CD4-positive, alpha-beta memory T cell (primary cell): ENCODE measurements at places on chromosomes 4 and X. TPM values are rescaled to one million over a fixed set of nuclear protein-coding genes. Genes with fewer than 3 reads are reported as not detected.

- no peak overlapping the region for H3K27ac ChIP-seq
- no peaks in the 10 kb centered on the region for H3K4me1 ChIP-seq
- H3K4me3 ChIP-seq: no peak overlapping the region
- no peaks in the 10 kb centered on the region for H3K36me3 ChIP-seq
These were observed 105.2 kb upstream of the GATB start for GRCh38 chr4:151865744-151866591.

DNA sequence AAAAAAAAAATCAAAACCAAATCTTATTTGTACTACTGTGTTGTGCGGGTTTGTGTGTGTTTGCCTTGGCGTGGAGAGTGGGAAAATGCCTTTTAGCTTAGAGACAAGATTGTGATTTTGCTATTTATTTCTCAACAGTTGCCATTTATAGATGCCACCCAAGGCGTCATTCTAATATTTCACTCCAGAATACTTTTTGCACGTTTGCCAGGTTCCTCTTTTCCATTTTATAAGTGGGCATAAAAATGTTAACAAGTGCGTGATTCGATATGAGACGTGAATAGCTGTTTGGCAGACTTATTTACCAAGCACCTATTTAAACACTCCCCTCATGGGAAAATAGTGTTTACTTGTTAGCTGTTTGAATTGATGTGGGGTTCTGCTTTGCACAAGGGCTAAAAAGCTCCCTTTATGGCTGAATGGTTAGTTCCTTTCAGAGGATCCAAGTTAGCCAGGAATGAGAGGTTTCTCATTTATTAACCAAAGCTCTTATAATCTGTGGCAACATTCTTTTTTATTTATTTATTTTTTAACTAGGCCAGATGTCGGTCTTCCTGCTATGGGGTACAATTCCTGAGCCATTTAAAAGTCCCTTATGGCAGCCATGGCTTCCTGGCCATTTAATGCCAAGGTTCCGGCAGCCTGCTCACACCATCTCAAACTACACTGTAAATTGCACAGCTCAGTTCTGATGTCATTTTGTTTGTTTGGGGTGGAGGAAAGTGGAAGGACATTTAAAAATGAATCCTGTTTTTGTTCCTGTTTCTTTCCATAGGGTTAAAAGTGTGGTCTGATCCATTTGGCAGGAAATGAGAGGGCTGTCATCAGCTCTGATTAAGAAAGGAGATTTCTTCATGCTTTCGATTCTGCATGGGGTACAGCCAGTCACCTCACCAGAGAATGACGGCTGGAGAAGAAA lies 14.6 kb downstream of the SMIM20 start:
- H3K27ac ChIP-seq: no peak overlapping the region
- H3K27me3 ChIP-seq: no peaks in the 10 kb centered on the region
- H3K36me3 ChIP-seq: no peaks in the 10 kb centered on the region
- H3K4me1 ChIP-seq: peaks cover 5% of the 10 kb centered on the region
- H3K4me3 ChIP-seq: no peak overlapping the region

GRCh38 chr4:141957416-141957815 lies 321.0 kb downstream of the IL15 start:
- H3K27ac ChIP-seq: no peak overlapping the region
- no peak overlapping the region for H3K4me3 ChIP-seq
- H3K4me1 ChIP-seq: no peaks in the 10 kb centered on the region
- no peaks in the 10 kb centered on the region for H3K36me3 ChIP-seq
- H3K27me3 ChIP-seq: no peaks in the 10 kb centered on the region

EGF gene
- total RNA-seq: not detected

- peaks cover 5% of the 10 kb centered on the region for H3K4me1 ChIP-seq
- DNase-seq: no peak
- H3K27me3 ChIP-seq: no peaks in the 10 kb centered on the region
These were observed 44.6 kb downstream of the EIF2S3 start for GRCh38 chrX:24099394-24099793.

GRCh38 chrX:5733501-5733900 lies 495.2 kb downstream of the NLGN4X start:
- no peaks in the 10 kb centered on the region for H3K36me3 ChIP-seq
- no peak for DNase-seq
- no peaks in the 10 kb centered on the region for H3K4me1 ChIP-seq
- H3K4me3 ChIP-seq: no peak overlapping the region

DNA sequence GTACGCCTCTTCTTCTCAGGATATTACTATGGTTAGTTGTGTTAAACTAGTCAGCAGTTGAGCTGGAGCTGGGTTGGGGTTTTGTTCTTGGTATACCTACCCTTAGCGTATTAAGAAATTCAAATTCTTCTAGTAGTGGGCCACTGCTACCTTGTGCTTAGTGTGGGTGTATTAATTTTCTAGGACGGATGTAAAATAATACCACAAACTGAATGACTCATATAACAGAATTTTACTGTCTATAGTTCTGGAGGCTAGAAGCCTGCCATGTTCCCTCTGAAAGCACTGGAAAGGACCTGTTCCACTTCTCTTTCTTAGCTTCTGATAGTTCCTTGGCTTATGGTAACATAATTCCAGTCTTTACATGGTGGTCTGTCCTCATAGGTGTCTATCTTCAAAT lies 1274.7 kb downstream of the ADGRL3 start:
- DNase-seq: no peak
- no peaks in the 10 kb centered on the region for H3K27me3 ChIP-seq
- no peak overlapping the region for H3K4me3 ChIP-seq
- H3K27ac ChIP-seq: no peak overlapping the region
- H3K36me3 ChIP-seq: no peaks in the 10 kb centered on the region
- no peaks in the 10 kb centered on the region for H3K4me1 ChIP-seq

GRCh38 chr4:38560768-38561558 lies 103.0 kb upstream of the KLF3 start:
- DNase-seq: peak; percentile 18
- H3K27me3 ChIP-seq: no peaks in the 10 kb centered on the region
- H3K4me1 ChIP-seq: peaks cover 10% of the 10 kb centered on the region
- no peak overlapping the region for H3K4me3 ChIP-seq
- H3K27ac ChIP-seq: no peak overlapping the region

MAGEB17 gene
- total RNA-seq: not detected

DNA sequence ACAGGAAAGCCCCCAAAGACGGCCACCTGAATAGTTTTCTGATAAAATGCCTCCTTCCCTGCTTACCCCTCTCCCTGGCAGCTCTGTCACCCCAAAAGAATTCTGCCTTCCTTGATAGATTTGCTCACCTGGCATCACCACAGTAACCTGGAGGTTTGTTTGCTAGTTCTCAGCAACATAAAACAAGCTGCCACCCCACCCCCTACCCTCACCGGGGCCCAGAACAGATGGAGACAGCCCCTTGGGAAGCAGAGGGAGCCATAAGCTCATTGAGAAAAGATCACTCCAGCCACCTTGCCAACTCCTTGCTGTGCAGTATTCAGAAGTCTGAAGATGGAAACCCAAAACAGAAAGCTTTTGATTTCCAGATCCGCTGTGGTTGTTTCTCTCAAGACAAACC lies 108.6 kb downstream of the DHX15 start:
- no peaks in the 10 kb centered on the region for H3K36me3 ChIP-seq
- DNase-seq: no peak
- H3K27ac ChIP-seq: no peak overlapping the region
- H3K27me3 ChIP-seq: no peaks in the 10 kb centered on the region

USP17L15 gene
- total RNA-seq: not detected

ENOX2 gene
- total RNA-seq: 13.7 TPM

GRCh38 chrX:109350551-109350950 lies 131.3 kb downstream of the GUCY2F start:
- no peaks in the 10 kb centered on the region for H3K36me3 ChIP-seq
- no peak overlapping the region for H3K27ac ChIP-seq
- no peak for DNase-seq
- no peaks in the 10 kb centered on the region for H3K27me3 ChIP-seq

DNA sequence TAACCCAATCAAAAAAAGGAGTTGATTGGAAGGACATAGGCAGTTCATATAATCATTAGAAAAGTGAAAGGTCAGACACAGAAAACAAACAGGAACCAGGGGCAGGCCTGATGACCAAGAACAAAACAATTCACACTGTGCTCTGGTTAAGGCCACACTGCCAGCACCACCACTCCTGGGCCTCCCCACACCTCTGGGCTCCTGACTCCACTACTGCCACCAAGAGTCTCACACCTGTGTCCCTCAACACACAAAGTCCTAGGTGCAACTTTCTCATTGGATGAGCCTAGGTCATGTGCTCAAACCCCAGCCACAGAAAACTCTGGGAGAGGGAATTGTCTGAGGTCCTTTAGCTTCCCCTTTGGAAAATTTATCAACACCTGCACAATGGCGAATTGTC lies 11.1 kb upstream of the FAM9C start:
- no peaks in the 10 kb centered on the region for H3K36me3 ChIP-seq
- H3K27ac ChIP-seq: no peak overlapping the region
- no peak for DNase-seq
- no peaks in the 10 kb centered on the region for H3K27me3 ChIP-seq

DNA sequence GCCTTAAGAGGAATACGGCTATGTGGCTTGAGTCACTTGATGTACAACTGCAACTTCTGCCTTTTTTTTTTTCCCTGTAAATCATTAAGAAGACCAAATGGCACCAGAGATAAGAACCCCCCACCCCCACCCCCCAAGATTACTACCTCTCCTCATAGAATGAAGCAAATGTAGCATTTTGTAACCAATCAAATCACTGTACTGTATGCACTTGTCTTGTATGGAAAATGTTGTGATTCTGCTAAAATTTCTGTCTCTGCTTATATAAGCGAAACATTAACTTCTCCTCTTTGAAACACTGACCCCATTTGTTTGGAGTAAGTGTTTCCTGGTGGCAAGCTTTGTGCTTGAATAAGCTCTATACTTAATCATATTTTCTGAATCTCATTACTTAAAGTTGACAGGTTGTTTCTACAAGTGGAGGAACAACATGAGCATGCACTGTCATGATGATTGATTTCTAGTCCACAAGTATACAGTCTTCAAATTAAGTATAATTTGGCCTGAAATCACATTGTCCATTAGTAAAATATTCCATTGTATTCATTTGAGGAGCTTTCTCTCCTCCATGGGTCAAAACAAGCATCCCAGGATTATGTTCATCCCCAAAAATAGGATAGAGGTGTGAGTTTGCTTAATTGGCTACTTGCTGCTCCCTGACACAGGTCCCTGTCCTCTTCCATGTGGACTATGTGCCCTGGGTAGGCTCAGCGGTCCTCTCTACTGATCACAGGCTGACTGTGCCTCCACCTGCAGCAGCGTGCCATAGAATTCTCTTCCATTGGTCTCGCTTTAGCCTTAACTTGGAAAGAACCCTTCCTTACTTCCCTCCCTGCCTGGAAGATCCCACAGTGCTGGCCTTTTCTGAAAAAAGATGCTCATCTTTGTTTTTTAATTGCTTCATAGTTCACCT lies 104.0 kb upstream of the BMP2K start:
- H3K27ac ChIP-seq: no peak overlapping the region
- no peak for DNase-seq
- H3K4me1 ChIP-seq: no peaks in the 10 kb centered on the region
- H3K27me3 ChIP-seq: no peaks in the 10 kb centered on the region

RASL11B gene
- total RNA-seq: not detected

DNA sequence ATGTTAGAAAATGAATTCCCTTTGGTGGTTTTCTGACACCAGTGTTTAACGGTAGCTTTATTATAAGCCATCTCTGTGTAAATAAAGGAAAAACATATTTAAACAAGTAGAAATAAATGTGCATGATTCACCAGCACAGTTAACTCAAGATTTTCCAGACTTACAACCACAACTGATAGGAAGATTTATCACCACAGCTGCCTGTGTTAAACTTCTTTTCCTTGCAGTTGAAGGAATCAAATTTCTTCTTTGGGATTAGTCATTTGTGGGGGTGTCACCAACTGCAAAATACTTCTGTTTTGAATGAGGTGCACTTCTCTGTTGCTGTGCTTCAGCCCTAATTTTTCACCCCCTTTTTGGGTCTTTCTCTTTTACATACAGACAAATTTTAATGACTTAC lies 128.1 kb upstream of the STK26 start:
- H3K27me3 ChIP-seq: no peaks in the 10 kb centered on the region
- no peak overlapping the region for H3K27ac ChIP-seq
- H3K36me3 ChIP-seq: no peaks in the 10 kb centered on the region
- H3K4me1 ChIP-seq: no peaks in the 10 kb centered on the region
- no peak for DNase-seq

- no peaks in the 10 kb centered on the region for H3K36me3 ChIP-seq
- H3K4me1 ChIP-seq: no peaks in the 10 kb centered on the region
- no peak for DNase-seq
- H3K27me3 ChIP-seq: no peaks in the 10 kb centered on the region
- H3K27ac ChIP-seq: no peak overlapping the region
- H3K4me3 ChIP-seq: no peak overlapping the region
These were observed 130.4 kb upstream of the PAK3 start for GRCh38 chrX:110965409-110966090.

DNA sequence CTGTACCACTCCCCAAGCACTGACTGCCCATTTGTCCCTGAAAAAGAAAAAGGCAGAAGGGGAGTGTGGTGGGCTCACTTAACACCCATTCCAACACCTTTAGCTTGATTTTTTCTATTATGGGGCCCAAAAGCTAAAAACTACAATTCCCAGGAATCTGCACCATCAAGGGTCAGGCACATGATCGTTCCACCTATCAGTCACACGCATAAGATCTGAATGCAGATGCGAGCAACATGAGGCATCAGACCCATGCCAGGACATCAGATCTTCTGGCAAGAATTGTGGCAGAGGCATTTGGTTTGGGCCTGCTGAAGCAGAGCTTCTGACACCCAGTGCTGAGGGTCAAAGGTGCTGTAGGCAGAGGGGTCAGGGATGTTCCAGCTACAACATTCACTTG lies 595.9 kb downstream of the BCOR start:
- H3K4me1 ChIP-seq: no peaks in the 10 kb centered on the region
- DNase-seq: no peak
- H3K27me3 ChIP-seq: no peaks in the 10 kb centered on the region
- H3K27ac ChIP-seq: no peak overlapping the region
- no peak overlapping the region for H3K4me3 ChIP-seq

GLOD5 gene
- total RNA-seq: not detected

DNA sequence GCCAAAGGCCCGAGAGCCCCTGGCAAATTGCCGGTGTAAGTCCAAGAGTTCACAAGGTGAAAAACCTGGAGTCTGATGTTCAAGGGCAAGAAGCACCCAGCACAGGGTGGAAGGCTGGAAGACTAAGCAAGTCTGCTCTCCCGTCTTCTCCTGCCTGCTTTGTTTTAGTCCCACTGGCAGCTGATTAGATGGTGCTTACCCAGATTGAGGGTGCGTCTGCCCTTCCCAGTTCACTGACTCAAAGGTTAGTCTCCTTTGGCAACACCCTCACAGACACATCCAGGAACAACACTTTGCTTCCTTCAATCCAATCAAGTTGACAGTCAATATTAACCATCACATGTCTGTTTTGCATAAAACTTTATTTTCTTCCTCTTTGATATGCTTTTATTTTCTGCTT lies 157.4 kb downstream of the HS3ST1 start:
- DNase-seq: no peak
- H3K36me3 ChIP-seq: no peaks in the 10 kb centered on the region
- H3K4me3 ChIP-seq: no peak overlapping the region
- no peaks in the 10 kb centered on the region for H3K27me3 ChIP-seq

NAA11 gene
- not detected for total RNA-seq

LINC00632 gene
- total RNA-seq: 14.5 TPM

SLITRK4 gene
- total RNA-seq: not detected

CT45A3 gene
- not detected for total RNA-seq

GRCh38 chr4:54741202-54741601 lies 83.4 kb downstream of the KIT start:
- H3K4me3 ChIP-seq: no peak overlapping the region
- H3K27ac ChIP-seq: no peak overlapping the region
- no peak for DNase-seq
- no peaks in the 10 kb centered on the region for H3K27me3 ChIP-seq
